ENCODE measurements at places on chromosomes 11 and 22.

DNA sequence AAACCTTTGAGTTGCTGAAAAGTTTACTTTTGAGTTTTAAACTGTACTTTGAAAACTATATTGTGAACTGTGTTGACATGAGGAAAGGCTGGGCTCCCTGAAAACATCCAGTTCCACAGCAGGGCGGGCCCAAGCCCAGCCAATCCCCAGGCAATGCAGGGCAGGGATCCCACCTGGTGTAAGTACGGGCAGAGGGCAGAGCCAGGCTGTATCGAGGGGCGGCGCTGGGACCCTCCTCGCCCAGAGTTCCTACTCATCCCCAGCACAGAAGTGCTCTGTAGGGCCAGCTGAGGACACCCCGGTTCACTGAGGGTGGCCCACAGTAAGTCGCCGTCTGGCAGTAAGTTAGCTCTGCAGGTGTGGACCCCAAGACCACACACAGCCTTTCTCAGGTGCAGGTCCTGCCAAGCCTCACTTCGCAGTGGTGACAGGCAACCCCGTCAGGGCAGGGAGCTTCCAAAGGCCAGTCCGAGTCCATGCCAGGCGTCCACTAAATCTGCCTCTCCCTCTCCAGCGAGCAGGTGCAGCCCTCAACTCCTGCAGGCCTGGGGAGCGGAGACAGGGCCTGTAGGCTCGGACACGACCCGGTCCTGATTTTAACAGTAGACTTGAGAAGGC is 6.3 kb downstream of the RASSF7 start:
- no peak for DNase-seq

- DNase-seq = no peak
These were observed 71.1 kb downstream of the RTL6 start for GRCh38 chr22:44426981-44427380.

GRCh38 chr11:60910711-60911380 is 3.1 kb upstream of the TMEM109 start:
- DNase-seq = no peak

GRCh38 chr11:12133547-12134235 is 23.3 kb downstream of the MICAL2 start:
- no peak for DNase-seq

GRCh38 chr22:42933485-42934091 is 76.5 kb upstream of the ARFGAP3 start:
- DNase-seq = peak; percentile 98

DNA sequence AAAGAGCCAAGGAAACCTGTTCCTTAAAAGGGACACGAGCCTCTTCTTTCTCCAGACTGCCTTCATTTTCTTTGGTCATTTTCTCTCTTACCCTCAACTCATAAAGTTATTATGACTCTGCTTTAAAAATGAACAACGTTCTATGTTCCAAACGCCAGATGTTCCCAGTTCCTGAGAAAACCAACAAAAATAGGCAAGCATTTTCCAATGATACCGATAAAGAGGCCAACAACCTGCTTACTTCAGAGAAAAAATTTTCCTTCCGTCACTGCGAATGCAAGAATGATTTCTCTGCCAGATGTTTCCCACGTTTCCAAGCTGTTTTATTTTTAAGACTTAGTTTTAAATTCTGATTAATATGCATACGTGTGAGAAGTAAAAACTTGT is 315 bp upstream of the TRPC6 start:
- no peak for DNase-seq

GRCh38 chr11:46489656-46490560 is 98.3 kb upstream of the CHRM4 start:
- no peak for DNase-seq

DNA sequence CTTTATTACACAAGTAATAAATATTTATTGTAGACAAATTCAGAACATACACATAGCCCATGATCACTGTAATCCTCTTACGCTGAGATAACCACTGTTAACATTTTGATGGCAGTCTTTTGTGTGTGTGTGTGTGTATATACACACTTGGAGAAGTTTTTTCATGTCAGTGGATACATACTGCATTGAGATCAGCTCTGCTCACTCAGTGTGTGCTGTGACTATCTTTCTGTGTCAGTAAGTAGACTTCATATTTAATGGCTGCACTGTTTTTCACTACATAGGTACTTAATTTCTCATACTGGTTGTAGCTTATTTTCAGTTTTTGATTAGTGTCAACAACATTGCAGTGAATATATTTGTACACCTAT is 82.9 kb downstream of the FAM83F start:
- DNase-seq = no peak

- no peak for DNase-seq
These were observed 351.0 kb upstream of the B3GAT1 start for GRCh38 chr11:134763030-134763388.

DNA sequence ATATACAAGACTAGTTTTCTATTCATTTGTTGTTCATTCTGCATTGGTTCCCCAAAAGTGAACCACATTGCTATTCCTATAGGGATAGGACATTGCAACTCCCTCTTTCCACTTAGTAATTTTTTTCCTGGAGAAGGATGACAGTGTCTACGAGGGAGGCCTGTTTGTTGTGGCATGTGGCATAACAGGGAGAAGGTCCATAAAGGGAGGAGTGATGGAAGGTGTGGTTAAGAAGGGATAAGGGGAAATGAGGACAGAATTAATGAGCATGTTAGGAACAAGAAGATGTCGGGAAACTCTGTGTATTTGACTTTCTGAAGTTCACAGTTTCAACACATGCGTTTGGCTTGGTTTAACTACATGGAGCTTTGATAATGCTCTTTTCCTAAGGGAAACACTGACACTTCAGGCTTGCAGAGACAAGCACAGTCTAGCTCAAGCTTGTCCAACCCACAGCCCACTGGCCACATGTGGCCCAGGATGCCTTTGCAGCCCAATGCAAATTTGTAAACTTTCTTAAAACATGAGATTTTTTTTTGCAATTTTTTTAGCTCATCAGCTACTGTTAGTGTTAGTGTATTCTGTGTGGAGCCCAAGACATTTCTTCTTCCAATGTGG is 149.7 kb downstream of the TRPC6 start:
- DNase-seq = no peak

DNA sequence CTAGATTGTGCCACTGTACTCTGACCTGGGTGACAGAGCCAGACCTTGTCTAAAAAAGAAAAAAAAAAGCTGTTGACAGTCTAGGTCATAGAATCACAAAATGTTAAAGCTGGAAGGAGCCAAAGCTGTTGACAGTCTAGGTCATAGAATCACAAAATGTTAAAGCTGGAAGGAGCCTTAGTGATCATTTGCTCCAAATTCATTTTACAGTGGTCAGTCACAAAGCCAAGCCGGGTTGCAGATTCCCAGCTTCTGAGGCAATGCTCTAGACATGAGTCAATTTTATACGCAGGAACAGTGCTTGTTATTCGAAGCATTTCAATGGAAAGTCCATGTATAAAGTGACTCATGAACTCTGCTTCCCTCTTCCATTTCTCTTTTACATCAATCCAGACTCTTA is 47.4 kb downstream of the SYT13 start:
- no peak for DNase-seq

DNA sequence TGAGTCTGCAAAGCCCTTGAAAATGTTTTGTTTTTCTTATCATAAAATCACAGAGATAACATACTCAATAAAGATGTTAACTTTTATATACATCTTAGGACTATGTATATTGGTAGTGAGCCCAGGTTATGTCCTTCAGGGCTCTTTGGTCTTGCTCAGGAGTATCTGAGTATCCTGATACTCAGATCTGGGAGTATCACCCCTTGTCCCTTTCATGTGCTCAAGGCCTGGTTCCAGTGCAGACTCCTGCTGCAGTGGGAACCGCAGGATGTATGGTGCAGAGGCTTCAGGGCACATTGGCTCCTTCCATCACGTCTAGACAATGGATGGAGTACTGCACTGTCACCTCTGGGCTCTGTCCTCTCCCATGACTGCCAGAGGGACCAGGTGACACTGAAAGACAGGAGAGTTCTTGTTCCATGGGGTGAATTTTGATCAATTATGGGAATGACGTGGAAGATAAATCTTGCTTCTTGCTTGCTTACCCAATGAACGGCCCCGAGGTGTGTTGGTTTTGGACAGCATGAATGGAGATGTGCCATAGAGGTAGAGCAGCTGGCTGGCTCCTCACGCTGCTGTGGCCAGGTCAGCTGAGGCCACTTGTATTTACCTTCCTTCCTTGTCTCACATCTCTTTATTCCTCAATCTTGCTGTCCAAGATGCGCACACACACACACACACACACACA is 215.5 kb downstream of the ARHGAP42 start:
- DNase-seq = no peak
